Panc1 (cell line): ENCODE measurements at places on chromosomes 11 and 22.

GRCh38 chr11:130587658-130588057, 139.2 kb downstream of the ADAMTS15 start:
- DNase-seq: no peak

DNA sequence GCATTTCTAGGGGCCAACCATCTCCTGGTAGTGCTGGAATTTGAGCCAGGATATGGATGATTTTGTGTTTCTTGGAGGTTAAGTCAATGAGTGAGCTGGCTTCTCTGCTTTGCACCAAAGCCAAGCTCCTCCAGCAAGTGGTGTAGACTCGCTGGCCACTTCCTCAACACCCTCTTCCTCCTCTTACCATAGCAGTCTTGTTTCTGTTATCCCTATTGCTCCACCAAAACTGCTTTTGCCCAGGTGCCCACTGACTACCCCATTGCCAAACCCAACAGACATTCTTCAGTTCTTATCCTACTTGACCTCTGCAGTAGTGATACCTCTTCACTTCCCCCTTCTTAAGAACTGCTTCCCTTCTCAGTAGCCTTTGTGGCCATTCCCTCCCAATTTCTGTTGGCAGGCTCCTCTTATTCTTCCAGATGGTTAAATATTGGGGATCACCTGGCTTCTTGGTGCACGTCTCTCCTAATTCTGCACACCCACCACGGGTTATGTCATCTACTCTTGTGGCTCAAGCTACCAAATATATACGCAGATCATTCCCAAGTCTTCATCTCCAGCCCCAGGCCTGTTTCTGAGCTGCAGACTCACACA, 7.0 kb upstream of the PRG2 start:
- DNase-seq: no peak

GRCh38 chr11:128201009-128201408, 386.3 kb downstream of the ETS1 start:
- DNase-seq: no peak

DNA sequence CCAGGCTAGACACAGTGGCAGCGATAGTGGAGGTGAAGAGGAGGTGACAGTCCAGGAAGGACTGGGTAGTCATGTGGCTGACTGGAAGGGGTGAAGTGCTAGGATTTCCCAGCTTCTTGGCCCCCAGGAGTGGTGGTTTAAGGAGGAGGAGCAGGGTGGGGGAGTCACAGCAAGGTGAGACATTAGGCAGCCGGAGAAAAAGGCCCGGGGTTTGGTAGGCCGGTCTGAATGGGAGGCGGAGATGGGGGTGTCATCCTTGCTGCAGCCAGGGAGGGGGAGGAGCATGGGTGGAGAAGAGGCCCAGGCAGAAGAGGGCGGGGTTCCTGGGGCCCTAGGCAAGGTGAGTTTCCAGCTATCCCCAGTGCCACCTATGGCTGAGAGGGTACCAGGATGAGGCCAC, 6.1 kb downstream of the SIPA1 start:
- DNase-seq: no peak

- DNase-seq: no peak
Observed at GRCh38 chr11:27081056-27081455, 40.4 kb downstream of the BBOX1 start.

DNA sequence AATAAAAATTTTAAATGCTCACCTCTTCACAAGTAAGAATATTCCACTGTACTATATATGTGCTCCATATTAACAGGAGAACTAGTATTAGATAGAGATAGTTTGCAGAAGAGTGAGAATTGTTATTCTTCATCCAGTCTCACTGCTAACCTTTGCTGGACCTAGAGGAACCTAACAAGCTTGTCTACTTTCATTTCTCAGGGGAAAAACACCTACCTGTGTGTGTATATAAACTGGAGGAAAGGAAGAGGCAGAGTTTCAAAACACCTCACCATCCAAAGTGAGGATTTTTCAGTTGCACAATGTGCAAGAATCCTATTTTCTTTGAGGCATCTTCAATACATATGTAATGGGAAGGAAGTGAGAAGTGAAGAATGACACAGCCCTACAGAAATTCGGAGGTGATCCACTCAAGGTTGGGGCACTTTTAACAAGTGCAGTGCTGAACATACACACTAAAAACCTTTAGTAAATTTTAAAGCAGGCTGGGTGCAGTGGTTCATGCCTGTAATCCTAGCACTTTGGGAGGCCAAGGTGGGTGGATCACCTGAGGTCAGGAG, 52.4 kb downstream of the SYTL2 start:
- DNase-seq: no peak

GRCh38 chr22:29313126-29313575, 2.3 kb downstream of the RASL10A start:
- DNase-seq: no peak

GRCh38 chr11:1071571-1072115, 3.0 kb upstream of the MUC2 start:
- DNase-seq: no peak

DNA sequence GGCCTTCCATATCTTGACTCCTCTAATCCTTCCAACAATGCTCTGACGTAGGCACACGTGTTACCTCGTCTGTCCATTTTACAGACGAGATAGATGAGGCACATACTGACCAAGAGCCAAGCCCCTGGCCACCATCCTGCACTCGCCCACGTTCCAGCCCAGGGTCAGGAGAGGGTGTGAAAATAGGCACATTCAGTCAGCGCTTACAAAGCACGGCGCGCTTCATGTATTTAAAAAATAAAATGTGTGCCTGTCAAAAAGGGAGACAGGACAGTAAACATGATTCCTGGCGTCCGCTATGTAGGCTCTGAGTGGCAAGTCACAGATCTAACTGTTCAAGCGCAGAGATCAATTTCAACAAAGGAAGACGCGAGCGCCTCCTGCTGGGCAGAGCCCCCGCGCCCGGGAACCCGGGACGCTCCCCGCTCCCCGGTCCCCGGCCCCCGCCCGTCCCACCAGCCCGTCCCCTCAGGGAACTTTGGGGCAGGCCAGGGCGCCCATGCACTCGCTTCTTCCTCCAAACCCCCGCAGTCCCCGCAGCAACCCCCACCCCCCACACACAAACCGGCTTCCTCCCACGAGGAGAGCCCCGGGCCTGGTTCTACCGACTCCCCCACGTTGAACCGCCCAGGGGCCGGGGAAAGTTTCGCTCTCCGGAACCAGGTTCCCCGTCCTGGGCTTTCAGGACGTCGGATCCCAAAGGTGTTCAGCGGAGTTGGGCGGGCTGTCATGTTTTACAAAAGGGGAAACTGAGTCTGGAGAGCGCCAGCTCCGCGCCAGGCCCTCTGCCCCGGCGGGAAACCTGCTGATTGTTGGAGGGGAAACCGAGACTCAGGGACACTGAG, 10.4 kb upstream of the C1QTNF6 start:
- no peak for DNase-seq

- DNase-seq: no peak
Observed at GRCh38 chr11:68467201-68467834, 6.8 kb downstream of the PPP6R3 start.

- no peak for DNase-seq
Observed at GRCh38 chr11:79025622-79026021, 415.2 kb downstream of the TENM4 start.

- no peak for DNase-seq
Observed at GRCh38 chr11:848380-848931, 5.8 kb downstream of the TSPAN4 start.

- no peak for DNase-seq
Observed at GRCh38 chr22:33470456-33470855, 412.3 kb upstream of the SYN3 start.

- no peak for DNase-seq
Observed at GRCh38 chr11:81220146-81220895, 1513.3 kb downstream of the FAM181B start.

DNA sequence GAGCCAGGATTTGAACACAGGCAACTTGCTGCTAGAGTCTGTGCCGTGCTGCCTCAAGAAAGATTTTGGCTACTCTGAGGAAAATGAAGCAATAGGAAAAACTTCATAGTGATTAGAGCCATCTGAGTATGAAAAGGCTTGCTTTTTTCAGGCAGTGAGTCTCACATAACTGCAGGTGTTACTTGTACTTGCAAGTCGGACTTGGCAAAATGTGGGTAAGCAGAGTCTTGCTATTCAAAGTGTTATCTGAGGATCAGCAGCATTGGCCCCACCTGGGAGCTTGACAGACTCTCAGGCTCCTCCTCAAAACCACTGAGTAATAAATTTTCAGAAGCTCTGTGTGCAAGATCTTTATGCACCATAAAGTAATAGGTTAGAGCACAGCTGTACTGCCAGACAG, 18.1 kb downstream of the RNF141 start:
- DNase-seq: no peak

GRCh38 chr11:87219266-87219665, 181.5 kb downstream of the TMEM135 start:
- DNase-seq: no peak

DNA sequence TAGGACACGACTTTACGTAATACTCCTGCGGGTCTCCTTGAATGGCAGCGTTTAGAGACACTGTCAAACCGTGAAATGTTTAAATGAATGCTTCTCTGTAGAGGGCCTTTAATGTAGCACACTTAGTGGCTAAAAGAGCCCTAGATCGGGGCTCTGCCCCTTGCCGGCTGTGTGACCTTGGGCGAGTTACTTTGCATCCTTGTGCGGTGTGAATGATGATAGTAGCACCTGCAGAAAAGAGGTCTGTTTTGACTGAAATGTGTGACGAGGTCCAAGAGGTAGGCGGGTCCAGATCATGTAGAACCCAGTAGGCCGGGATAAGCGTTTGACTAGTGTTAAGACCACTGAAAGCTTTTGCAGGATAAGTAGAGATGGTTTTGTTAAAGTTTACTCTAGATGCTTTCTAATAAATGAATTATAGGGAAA, 866 bp downstream of the MED17 start:
- no peak for DNase-seq

- no peak for DNase-seq
Observed at GRCh38 chr11:47969401-47969800, 11.0 kb upstream of the PTPRJ start.
